ENCODE measurements at places on chromosomes 12 and 14.
A peak's percentile ranks its signal among the peaks of the same experiment; 100 is the strongest.

- no peak for DNase-seq
Measured at GRCh38 chr12:100699209-100699608, 95.4 kb upstream of the ANO4 start.

DNA sequence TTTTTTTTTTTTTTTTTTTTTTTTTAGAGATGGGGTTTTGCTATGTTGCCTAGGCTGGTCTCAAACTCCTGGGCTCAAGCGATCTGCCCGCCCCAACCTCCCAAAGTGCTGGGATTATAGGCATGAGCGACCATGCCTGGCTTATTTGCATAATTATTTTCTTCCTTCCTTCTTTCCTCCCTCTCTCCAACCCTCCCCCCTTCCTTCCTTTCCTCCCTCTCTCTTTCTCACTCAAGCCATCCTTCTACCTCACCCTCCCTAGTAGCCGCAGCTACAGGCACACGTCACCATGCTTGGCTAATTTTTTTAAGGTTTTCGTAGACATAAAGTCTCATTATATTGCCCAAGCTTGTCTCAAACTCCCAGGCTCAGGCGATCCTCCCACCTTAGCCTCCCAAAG is 83.8 kb downstream of the PEBP1 start:
- DNase-seq = no peak

DNA sequence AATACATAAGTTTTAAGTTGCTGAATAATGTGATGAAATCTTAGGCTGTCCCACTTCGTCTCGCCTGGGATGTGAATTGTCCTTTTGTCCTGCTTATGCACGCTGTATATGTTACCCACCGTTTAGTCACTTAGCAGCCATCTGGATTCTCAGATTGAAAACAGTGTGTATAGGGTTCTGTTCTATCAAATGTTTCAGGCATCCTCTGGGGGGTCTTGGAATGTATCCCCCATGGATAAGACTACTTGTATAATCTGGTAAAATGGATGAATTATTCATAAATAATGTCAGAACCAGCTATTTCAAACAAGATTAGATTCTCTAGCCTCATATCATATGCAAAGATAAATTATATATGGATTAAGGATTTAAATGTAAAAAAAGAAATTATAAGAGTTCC is 29.4 kb downstream of the NOPCHAP1 start:
- no peak for DNase-seq

GRCh38 chr14:106605548-106606448 is 1079.4 kb downstream of the TMEM121 start:
- peak; percentile 32 for DNase-seq

- no peak for DNase-seq
Measured at GRCh38 chr12:111189792-111190191, 179.1 kb downstream of the PHETA1 start.

- no peak for DNase-seq
Measured at GRCh38 chr12:116537101-116537904, 21.9 kb upstream of the MAP1LC3B2 start.

DNA sequence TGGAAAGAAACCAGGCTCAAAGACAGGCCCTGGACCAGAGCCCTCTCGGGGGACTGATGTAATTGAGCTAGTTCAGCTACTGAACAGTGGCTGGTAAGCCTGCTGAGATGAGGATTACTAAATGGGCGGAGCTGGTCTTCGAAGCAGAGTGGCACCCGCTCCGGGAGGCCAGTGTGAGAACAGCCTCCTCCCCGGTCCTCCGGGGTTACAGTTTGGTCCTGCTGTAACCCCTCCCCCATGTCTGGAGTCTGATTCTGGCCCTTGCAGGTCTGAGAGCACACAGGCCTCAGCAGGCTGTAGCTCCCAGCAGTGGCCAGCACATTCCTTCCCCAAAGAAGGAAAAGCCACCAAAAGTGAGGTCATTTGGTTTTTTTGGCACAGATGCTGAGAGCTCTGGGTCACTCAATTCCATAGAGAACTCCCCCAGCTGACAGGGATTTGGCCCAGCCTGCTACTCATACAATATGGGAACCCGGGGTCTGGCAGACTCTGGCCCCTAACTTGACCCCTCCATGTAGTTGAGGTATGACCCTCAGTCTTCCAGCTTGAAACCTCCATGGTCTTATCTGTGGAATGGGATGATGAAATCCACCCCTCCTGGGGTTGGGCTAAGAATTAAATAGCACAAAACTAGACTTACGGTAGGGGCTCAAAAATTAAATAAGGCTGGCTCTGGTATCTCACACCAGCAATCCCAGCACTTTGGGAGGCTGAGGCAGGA is 39.0 kb downstream of the ACTN1 start:
- DNase-seq = no peak

GRCh38 chr12:121810833-121811433 is 7.1 kb downstream of the SETD1B start:
- no peak for DNase-seq

- no peak for DNase-seq
Measured at GRCh38 chr14:26597071-26597588, 703 bp downstream of the NOVA1 start.

GRCh38 chr14:105075379-105076295 is 10.4 kb upstream of the GPR132 start:
- DNase-seq = peak; percentile 79

GRCh38 chr14:99930420-99931274 is 134.6 kb upstream of the EVL start:
- DNase-seq = no peak

- no peak for DNase-seq
Measured at GRCh38 chr12:67356380-67356774, 87.2 kb downstream of the CAND1 start.

DNA sequence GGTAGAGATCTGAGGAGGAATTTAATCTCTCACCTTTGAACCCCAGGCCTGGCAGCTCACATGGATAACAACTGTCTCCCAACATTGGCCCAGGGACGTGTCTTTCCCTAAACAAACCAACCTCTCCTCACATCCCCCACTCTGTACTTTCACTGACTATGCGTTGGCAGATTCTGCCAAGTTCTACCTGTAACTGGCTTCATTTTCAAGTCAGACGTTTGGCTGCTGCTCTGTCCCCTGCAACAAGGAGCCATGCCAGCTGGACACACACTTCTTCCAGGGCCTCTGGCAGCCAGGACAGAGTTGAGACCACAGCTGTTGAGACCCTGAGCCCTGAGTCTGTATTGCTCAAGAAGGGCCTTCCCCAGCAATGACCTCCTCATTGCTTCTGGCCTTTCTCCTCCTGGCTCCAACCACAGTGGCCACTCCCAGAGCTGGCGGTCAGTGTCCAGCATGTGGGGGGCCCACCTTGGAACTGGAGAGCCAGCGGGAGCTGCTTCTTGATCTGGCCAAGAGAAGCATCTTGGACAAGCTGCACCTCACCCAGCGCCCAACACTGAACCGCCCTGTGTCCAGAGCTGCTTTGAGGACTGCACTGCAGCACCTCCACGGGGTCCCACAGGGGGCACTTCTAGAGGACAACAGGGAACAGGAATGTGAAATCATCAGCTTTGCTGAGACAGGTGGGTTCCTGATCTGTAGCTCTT is at the start of gene INHBC:
TSS of gene INHBC (plus strand) at position 268 of the 707 bp plus-strand sequence. CDS start at position 371, 103 bp downstream.
- DNase-seq = no peak

GRCh38 chr14:62696331-62696924 is 348.8 kb downstream of the KCNH5 start:
- no peak for DNase-seq

DNA sequence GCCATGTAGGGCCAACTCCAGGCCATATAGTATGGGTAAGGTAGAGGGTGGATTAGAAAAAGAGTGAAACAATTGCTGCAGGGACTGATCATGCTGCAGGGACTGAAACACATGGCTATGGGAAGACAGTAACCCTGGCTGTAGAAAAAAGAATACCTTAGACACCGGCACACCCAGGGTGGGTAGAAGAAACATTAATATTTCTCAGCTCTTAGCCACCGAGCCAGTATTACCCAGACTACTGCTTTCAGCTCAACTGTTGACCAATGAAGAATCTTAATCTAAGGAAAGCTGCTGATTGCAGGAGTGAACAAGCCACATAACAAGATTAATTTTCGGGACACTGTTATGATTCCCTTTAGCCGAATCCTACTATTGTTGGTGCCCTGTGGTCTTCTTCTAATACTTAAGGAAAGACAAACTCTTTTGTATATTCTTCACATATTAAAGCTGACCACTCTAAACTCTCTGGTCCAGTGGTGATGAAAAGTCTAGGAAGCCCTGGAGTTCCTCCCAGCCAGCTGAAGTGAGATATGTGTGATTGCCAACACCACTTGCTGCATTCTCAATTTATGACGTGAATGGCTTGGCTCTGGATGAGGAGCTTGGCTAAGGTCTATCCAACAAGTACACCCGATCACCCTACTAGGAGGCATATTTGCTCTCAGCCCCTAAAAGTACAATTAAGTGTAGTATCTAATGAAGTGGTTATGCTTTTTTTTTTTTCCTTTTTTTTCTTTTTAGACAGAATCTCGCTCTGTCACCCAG is 69.2 kb downstream of the NOVA1 start:
- no peak for DNase-seq

DNA sequence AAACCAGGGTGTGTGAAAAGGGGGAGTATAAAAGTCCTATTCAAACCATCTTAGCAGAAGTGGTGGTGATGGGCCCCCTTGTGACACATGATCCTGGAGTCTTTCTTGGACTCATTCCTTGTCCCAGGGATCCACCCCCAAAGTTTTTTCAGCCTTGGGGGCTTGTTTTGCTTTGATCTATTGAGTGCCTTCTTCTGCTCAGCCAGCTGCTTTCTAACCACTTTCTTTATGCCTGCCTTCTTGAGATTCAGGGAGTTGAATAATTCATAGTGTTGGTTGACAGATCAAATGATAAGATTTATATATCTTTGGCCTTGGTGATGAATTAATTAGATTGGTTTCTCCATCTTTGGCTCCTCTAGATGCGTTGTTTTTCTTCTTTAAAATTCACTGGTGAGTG is 926.7 kb downstream of the DIO2 start:
- no peak for DNase-seq

GRCh38 chr12:96400631-96401075 is 414 bp upstream of the CDK17 start:
- no peak for DNase-seq

GRCh38 chr12:85849344-85849743 is 13.1 kb upstream of the RASSF9 start:
- no peak for DNase-seq

DNA sequence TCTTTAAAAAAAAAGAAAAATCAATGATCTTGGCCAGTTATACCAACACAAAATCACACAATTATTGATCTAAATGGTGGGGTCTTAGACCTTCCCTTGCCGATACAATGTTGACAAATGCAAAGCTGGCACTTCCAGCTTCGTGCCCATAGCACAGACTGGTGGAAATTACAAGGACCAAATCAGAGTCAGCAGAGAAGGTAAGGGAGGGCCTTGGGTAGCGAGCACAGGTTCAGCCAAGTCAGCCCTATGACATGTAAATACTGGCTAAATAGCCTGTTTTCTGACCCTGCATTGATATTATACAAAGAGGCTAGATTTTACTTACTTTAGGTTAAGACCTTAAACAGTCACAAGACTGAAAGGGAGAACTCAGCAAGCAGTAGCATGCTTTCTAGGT is 30.3 kb upstream of the WDR89 start:
- DNase-seq = no peak

DNA sequence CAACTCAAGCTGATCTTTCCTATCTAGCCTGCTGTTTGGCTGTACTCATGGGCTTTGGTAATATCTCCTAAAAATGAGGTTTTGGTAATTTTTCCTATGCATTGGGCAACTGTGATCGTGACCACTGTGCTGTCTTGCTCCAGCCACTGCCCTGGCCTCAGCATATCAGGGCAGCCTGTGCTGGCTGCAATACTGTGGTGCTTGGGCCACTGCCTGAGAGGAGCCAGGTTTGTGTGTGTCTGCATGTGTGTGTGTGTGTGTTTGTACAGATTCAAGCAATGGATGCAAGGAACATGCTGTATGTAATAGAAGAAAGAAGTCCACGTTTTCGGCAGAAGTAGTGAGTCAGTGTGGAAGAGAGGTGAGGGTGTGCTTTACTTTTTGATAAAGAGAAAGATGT is 13.0 kb downstream of the ERG28 start:
- DNase-seq = no peak

DNA sequence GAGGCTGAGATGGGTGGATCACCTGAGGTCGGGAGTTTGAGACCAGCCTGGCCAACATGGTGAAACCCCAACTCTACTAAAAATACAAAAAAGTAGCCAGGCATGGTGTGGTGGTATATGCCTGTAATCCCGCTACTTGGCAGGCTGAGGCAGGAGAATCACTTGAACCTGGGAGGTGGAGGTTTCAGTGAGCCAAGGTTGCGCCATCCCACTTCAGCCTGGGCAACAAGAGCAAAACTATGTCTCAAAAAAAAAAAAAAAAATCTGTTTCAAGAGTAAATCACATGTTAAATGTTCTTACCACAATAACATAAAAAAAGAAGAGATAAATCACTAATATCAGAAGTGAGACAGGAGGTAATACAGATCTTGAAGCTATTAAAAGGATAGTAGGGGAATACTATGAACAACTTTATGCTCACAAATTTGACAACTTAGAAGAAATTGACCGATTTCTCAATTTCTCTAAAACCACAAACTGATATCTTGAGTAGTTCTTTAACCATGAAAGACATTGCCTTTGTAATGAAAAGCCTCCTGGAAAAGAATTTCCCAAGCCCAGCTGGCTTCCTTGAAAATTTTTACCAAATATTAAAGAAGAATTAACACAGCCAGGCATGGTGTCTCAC is 37.7 kb downstream of the TAOK3 start:
- no peak for DNase-seq

DNA sequence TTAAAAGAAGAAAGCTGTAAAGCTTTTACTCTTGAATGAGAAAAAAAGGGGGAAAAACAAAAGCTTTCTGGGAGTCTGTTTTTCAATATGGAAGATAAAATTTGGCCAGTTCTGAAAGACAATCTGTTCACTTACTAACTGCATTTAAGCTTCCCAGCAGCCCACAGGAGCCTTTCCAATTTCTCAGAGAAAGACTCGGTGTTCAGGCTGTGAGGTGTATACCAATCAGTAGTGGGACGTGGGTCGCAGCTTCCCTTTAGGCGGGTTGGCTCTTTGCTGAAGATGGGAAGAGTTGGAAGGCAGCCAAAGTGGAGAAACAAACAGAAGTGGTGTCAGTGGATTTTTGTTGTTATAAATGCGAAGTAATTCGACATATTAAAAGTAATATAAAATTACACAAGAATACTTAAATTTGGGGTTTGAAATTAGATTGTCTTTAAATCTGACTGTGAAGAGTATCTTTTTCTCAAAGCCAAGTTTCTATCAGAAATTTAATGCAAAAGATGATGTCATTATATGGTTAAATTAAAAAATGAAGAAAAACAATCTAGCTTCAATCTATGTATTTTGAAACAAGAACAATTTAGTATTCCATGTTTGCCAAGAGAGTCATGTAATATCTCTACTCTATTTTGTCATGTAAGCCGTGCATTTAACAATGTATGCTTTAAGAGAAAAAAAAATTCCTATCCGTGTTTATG is 590.2 kb upstream of the ATXN7L3B start:
- DNase-seq = no peak
